ENCODE measurements at places on chromosomes 11 and 22. TPM values are rescaled to one million over a fixed set of nuclear protein-coding genes. Genes with fewer than 3 reads are reported as not detected.

The FADS1 gene
- total RNA-seq = 43.1 TPM

- no peak for DNase-seq
These were observed 910 bp downstream of the CLTCL1 start for GRCh38 chr22:19290400-19291217.

The HTR3B gene
- total RNA-seq = not detected

GRCh38 chr22:40120848-40121247 lies 56.9 kb upstream of the TNRC6B start:
- no peak for DNase-seq

DNA sequence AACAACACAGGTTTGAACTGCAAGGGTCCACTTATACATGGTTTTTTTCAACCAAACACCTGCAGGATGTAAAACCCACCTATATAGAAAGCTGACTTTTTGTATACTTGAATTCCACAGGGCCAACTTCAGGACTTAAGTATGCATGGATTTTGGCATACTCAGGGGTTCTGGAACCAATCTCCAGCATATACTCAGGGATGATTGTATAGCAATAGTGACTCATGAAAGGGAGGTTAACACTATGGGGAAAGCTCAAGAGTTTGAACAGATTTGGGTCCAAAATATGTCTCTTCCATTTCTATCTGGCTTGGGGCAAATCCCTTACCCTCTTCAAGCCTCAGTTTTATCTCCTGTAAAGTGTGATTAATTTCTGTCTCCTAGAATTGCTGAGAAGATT lies 94.9 kb downstream of the MICAL2 start:
- DNase-seq = no peak

- no peak for DNase-seq
These were observed 30.7 kb downstream of the PIWIL4 start for GRCh38 chr11:94597896-94598295.

The PANX3 gene
- total RNA-seq = not detected

The OR10A2 gene
- total RNA-seq = not detected

DNA sequence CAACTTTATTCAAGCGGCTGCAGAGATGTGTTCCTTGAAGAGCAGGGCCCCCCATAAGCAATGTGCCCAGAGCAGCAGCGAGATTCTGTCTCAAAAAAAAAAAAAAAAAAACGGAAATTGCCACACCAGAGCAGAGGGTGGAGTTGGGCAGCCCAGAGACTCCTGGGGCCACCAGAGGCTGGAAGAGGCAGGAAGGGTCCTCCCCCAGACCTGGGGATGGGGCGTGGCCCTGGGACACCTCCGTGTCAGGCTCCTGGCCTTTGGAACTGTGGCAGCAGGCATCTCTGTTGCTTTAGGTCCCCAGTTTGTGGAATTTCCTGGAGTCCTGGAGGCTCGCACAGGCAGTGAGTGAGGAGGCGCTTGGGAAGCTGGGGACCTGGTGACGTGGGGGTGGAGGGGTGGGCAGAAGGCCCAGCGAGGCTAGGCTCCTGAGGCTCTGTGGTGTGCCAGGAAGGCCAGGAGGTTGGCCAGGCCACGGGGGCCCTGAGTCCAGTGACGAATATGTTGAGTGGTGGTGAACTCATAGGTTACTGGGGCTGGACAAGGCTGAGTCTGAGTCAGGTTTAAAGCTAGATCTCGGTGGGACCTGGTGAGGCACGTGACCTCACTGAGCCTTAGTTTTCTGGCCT lies 735.6 kb downstream of the BRD1 start:
- DNase-seq = no peak

The KRTAP5-1 gene
- total RNA-seq = not detected

The OR52N1 gene
- total RNA-seq = not detected
